Heart right ventricle (tissue), 16 donors: ENCODE measurements at places on chromosomes 6 and 20. TPM values are rescaled to one million over a fixed set of nuclear protein-coding genes. Genes with fewer than 3 reads are reported as not detected.

ADGRB3 gene
- polyA plus RNA-seq: 2.1 TPM

CBFA2T2 gene
- 8.0 TPM for polyA plus RNA-seq

SLC17A4 gene
- not detected for polyA plus RNA-seq

ZNF311 gene
- 0.25 TPM for polyA plus RNA-seq

NAA20 gene
- polyA plus RNA-seq: 96.4 TPM

PNISR gene
- 105 TPM for polyA plus RNA-seq

VGLL2 gene
- 0.29 TPM for polyA plus RNA-seq

MMP24OS gene
- polyA plus RNA-seq: 64.1 TPM

DNA sequence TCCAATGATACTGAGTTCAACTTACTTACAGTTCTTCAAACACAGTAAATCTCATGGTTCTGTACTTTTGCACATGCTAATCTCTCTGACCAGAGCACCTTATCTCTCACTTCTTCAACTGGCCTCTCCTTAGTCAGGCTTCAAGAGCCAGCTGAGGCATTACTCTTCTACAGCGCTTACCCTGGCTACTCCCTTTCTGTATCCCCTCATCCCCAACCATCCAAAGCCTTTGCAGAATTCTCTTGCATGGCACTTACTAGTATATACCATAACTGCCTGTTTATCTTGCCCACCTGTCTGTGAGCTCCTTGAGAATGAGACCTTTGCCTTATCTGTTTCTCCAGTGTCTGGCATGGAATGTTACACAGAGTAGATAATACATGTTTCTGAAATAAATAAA is 49.2 kb downstream of the SESN1 start:
- no peak for DNase-seq

- no peak for DNase-seq
These were observed 45.4 kb downstream of the RAB44 start for GRCh38 chr6:36743032-36743431.

DNA sequence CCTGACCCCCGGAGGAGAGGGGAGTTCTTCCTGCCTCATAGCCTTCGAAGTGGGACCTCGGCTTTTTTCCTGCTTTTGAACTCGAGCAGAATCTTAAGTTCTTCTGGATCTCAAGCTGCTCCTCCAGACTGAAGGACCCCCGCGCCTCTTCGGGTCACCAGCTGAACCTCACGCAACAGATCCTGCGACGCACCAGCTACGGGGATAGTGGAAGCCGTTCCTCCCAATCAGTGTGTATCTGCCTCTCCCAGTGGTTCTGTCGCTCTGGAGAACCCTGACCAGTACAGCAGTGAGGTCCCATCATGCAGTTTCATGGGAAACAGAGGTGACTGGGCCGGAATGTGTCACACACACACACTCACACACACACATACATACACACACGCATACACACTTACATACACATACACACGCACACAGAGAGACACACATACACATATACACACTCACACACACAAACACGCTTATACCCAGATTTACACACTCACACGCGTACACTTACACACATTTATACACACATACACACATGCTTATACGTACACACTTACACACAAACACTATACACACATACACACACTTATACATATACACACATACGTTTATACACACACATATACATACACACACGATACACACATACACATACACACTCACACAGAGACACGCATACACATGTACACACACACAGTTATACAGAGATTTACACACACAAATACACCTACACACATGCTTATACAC is 170.0 kb downstream of the TTLL2 start:
- DNase-seq: no peak

DNA sequence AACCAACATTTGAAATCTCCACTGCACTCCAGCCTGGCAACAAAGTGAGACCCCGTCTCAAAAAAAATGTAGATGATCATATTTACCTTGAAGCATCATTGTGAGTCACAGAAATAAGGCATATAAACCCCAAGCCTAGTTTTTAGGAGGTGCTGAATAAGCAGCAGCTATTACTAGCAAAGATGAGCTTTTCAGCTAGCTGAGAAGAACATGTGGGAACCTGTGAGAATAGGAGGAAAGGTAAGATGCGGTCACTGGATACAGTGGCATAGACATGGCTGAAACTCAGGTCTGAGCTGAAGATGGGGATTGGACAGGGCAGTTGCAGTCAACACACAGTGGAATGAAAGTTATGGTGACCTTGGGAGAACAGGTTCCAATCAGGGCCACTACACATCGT is 284.3 kb upstream of the IRAK1BP1 start:
- no peak for DNase-seq

DNA sequence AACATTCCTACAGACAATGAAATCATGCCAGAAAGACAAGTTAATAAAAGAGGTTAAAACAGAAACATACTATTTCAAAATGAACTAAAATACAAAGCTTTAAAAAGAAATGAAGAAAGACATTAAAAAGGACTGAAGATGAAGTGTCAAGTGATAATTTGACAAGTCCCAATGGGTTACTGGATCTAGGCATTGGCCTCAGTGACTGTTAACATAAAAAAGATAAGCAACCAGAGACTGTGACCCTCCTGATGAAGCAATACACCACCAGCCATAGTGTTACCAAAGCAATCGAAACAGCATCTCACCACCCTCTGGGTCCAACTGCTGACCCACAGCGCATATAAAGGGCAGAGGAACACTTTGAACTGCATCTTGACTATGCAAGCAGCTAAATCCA is 130.3 kb downstream of the FIG4 start:
- no peak for DNase-seq

- DNase-seq: peak; percentile 13
These were observed 11.1 kb downstream of the UCKL1 start for GRCh38 chr20:63945031-63945658.

DNA sequence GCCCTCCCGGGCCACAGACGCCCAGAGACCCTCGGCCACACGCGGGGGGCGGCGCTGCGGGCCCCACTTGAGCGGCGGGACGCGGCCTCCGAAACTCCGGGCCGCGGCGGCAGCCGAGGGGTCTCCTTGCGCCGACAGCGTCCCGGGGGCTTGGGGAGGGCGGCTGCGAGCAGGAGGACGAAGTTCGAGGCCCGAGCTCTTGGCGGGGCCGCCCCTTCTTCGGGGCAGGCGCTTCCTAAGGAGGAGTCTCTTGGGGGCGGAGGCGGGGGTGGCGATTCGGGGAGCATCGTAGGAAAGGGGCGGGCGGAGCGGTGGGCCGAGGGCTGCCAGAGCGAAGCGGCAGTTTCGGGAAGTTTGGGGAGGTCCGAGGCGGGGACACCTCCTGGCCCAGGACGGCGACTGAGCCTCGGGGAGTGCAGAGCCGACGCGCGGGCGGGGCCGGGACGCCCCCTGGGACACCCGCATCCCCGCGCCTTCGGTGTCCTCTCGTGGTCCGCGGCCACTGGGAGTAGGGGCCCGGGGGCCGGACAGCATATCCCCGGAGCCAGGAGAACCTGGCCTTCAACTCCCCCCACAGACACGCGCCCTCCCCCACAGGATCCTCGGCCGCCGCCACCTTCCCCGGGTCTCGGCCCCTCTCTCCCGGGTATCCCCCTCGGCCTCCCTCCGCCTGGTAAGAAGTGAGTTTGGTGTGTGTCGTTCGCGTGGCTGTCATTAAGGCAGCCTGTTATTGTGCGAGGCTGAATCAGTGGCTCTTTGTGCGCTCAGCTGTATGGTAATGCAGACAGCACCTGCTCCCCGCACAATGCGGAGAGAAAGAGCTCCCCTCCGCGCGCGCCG is 613 bp upstream of the DLL1 start:
- peak; percentile 82 for DNase-seq

- no peak for DNase-seq
These were observed 7.1 kb downstream of the PRIM2 start for GRCh38 chr6:57324538-57324937.

DNA sequence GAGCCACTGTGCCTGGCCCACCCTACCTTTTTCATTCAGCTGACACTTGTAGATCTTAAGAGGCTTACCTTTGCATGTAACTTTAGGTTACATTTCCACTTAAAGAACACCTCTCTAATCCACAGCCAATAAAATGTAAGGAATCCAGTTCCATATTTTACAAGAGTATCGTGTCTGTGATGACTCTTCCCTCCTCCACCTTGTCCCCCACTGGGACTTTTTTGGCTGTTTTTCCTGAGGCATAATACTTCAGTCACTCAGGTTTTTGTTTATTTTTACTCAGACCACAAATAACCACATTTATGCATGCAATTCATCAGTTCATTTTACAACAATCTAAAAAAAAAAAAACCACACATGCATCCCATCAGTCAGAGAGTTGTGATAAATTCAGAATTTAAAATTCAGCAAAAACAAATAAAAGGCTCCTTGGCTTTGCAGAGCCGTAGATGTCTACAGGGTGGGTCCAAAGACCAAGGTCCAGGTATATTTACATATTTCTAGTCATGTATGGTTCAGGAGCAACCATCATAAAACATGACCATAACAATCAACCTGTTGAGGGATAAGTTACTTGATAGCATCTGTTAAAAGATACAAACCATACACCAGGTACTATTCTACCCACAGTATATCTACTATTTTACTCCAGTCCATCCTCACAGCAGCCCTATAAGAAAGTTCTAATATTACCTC is 9.9 kb downstream of the ATXN1 start:
- no peak for DNase-seq

- peak; percentile 73 for DNase-seq
These were observed at the start of gene KHDRBS2 for GRCh38 chr6:62285612-62286469. TSS of gene KHDRBS2 (minus strand) at chr6:62286225.

GRCh38 chr6:141077355-141078333 is 1055.1 kb upstream of the GJE1 start:
- DNase-seq: no peak

DNA sequence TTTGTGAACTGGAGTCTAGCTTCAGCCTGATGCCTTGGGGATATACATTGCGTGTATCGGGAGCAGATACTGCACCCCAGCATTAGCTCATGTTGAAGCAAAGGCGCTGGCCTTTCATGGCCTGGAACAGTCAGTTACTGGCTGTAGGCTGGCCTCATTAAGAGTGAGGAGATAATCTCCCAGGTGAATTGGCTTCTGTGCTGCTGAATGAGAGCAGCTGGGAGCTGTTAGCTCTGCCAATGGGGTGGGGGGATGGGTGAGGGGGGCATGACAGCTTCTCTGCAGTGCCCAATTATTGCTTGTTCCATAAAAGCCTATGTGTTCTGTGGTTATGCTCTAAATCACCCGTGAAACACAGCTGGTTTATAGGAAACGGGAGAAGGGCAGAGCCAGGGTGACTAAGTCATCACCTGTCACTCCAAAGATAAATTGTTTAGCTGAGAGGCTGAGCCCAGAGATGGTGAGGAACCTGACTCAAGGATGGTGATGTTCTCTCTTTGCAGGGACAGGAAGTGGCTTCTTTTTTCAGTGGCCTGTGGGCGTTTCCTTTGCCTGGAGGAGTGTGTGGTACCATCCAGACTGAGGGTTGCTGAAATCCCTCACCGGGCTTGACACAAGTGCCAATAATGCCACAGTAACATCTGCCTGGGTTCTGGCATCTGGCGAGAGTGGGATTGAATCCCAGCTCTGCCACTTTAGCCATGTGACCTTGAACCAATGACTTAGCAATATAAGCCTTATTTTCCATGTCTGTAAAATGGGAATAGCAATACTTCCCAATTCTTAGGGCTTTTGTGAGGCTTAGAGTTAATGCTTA is 170.8 kb downstream of the BCAS1 start:
- no peak for DNase-seq

GRCh38 chr20:6525447-6526303 is 241.8 kb upstream of the BMP2 start:
- DNase-seq: no peak

GRCh38 chr6:83884523-83884922 is 25.0 kb downstream of the CYB5R4 start:
- no peak for DNase-seq

GRCh38 chr6:131399433-131399832 is 173.6 kb upstream of the ARG1 start:
- DNase-seq: no peak

GRCh38 chr20:48098099-48098498 is 312.8 kb upstream of the SULF2 start:
- no peak for DNase-seq
